Femur (tissue), 1 donor: ENCODE measurements at places on chromosomes 16 and 17.
A peak's percentile ranks its signal among the peaks of the same experiment; 100 is the strongest.

DNA sequence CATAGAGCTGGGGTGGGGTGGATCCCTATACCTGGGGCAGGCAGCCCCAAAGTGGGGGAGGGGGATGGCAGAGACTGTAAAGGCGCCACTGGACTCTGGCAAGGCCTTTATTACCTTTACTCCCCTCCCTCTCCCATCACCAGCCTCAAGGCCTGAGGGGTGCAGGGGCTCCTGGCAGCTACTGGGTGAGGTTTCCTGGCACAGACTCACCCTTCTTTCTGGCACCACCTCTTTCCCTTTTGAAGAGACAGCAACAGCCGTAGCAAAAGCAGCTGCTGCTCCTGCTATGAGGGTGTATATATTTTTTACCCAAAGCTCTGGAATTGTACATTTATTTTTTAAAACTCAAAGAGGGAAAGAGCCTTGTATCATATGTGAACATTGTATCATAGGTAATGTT lies 17.6 kb downstream of the RAPGEFL1 start:
- no peak for DNase-seq

GRCh38 chr17:16419074-16419928 lies 3.9 kb downstream of the TRPV2 start:
- peak; percentile 23 for DNase-seq

DNA sequence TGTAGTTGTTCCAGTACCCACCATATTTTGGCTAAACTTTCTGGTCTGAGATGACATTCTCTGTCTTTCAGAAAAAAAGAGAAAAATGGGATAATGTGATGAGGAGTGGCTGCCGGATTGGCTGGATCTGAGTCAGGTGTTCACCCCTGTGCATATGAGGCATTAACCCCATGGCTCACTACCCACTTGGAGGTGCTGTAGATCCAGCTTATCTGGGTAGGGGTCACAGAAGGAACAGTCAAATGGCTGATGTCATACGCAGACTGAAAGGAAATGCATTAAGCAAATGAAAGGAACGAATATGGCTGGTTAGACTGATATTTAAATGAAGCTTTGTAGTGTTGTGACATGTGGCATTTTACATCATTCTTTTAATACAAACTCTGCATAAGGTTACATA lies 17.3 kb downstream of the MAP2K6 start:
- DNase-seq, result no peak

DNA sequence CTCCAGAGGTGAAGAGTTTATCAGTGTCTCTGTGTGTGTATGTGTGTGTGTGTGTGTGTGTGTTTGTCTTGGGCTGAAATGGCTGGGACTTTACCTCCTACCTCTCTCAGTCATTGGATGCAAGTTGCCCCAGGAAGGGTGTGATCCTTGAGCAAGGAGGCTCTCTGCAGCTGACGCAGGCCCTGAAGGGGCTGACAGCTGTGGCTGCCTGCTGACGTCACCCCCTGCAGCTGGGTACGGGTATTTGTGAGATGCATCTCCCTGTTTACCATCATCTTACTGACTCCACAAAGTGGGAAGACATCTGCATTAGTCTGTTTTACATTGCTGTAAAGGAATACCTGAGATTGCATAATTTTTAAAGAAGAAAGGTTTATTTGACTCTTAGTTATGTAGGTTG lies 631.5 kb upstream of the RBFOX1 start:
- no peak for DNase-seq

GRCh38 chr16:81106826-81107503 lies 10.8 kb upstream of the GCSH start:
- no peak for DNase-seq

DNA sequence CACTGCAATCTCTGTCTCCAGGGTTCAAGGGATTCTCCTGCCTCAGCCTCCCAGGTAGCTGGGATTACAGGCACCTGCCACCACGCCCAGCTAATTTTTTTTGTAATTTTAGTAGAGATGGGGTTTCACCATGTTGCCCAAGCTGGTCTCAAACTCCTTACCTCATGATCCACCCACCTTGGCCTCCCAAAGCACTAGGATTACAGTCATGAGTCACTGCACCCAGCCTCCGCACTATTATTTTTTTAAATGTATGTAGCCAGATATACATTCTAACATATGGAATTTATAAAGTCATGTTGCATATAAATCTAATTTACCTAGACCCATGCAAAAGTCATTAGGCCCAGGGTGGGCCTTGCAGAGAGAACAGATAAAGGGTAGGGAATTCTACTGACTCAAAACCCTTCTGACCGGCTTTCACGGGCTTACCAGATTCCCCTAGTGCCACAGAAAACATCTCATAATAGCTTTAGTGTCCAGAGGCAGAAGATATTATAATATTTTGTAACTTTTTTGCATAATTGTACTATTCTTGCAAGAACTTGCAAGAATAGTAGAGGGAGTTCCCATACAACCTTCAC lies 20.5 kb upstream of the HELZ start:
- DNase-seq, result no peak

GRCh38 chr16:4373356-4373908 lies 1.8 kb downstream of the VASN start:
- peak; percentile 49 for DNase-seq

DNA sequence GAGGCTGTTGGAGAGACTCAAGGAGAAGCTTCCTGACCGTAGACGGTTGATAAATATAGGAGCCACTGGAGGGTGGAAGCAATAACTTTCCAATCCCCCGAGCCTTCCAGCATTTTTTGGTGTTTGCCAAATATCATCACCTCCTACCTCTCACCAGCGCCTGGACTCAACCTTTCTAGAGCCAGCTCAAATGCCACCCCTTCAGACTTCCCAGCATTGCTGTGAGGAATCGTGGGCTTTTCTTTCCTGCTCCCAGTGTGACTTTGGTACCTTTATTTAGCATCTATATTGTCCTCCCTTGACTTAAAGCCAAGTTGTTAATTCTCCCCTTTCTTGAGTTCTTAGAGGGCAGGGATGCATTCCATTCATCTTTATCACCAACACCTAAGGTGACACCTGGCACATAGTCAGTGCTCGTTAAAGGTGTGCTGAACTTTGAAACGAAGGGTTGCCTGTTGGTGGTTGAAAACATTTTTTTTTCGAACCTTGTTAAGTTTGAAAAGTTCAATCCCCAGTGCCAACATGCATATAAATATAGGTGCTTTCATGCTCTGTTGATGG lies 35.3 kb upstream of the CCR7 start:
- no peak for DNase-seq

GRCh38 chr17:10429421-10430045 lies 7.8 kb upstream of the MYH8 start:
- DNase-seq, result no peak

GRCh38 chr16:645852-646678 lies 3.1 kb upstream of the WDR90 start:
- no peak for DNase-seq

- peak; percentile 97 for DNase-seq
These were observed 82.3 kb downstream of the CCDC182 start for GRCh38 chr17:57662644-57663308.
